ENCODE measurements at places on chromosomes 3 and 15.

- DNase-seq = no peak
Observed at GRCh38 chr3:140595295-140595694, 82.6 kb upstream of the TRIM42 start.

GRCh38 chr3:61650719-61651410 lies 89.5 kb downstream of the PTPRG start:
- no peak for DNase-seq

GRCh38 chr15:68256675-68257450 lies 20.7 kb upstream of the FEM1B start:
- DNase-seq = peak; percentile 43

DNA sequence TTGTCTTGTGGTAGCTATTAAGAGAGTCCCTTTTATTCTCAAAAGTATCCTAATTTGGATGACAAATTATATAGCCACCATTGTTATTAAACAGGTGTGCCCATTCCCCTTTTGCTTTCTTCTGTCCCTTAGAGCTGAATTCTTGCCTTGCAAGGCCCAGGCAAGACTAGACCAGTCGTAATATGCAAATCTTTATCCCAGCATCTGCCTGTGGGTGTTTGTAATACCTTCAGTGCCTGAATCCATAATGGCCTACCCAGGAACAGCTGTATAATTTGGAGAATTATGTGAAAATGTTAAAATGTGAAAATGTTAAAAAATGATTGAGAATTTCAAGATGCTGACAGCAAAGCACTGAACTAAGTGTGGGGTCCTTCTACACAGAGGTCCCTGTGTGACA lies 403.0 kb upstream of the RBMS3 start:
- no peak for DNase-seq

- DNase-seq = no peak
Observed at GRCh38 chr15:70827721-70828120, 26.2 kb downstream of the LARP6 start.

GRCh38 chr3:188868803-188869202 lies 303.0 kb upstream of the TPRG1 start:
- no peak for DNase-seq

- DNase-seq = no peak
Observed at GRCh38 chr3:23669541-23670255, 136.1 kb upstream of the UBE2E1 start.

GRCh38 chr15:70140025-70140542 lies 42.4 kb upstream of the TLE3 start:
- no peak for DNase-seq

GRCh38 chr3:158108445-158108985 lies 1.4 kb upstream of the RSRC1 start:
- no peak for DNase-seq

DNA sequence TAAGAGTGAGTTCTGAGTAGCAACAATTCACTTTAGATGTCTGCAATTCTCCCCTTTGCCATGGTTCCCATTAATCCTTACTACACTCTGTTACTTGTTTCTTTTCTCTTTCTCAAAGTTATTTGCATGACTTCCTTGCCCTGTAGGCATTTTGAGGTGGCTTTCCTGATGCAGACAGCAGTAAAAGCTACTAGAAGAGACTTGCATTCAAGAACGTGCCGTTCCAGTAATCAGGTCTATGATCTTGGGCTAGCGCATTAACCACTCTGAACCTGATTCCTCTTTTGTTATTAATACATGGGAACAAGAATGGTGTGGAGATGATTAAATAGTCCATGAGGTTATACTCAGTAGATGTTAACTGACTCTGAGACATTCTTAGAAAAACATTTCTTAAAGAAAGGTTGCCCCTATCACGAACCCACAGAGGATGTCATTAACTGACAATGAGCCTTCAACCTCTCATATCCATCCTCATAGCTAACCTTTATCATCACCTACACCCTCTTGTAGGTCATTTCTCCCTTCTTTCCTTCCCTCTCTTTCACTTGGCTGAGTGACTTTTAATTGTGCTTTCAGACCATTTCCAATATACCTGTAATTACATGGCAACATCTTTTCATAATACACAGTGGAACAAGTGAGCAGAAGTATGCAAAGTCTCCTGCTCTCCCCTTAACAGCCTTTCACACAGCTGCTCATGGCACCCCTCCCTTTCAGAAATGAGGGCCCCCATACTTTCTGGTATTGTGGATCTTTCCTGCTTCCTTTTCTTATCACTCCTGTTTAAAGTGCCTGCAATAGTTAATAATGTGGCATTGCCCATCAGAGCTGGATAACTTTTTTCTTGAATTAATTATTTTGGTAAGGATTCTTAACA lies 175.9 kb downstream of the CHST2 start:
- peak; percentile 29 for DNase-seq

Measured in T-helper 2 cell (primary cell).